ENCODE measurements at places on chromosomes 5 and 9.

- no peak for DNase-seq
Observed at GRCh38 chr5:180646289-180646962, 3.0 kb downstream of the FLT4 start.

- no peak for DNase-seq
Observed at GRCh38 chr5:149810856-149811255, 80.7 kb downstream of the PPARGC1B start.

DNA sequence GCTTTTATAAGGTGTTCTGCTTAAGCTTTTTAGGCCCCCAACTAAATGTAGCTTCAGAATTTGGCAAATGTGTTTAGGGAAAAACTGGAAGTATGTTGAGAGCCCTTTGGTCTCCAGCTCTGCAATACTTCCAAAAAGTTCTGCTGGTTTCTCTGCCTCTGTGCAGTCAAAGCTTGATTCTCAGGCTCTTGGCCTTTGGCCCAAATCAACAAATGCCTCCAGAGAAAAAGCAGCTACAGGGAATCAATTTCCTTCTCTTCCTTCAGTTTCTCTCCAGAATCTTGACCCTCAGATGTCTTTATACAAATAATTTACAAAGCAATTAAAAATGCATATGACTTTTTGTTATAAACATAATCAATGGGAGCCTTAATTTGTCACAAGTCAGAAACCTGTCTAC, 235.7 kb downstream of the COMMD10 start:
- DNase-seq, result no peak

- no peak for DNase-seq
Observed at GRCh38 chr9:36208521-36209253, 18.0 kb downstream of the CLTA start.

- no peak for DNase-seq
Observed at GRCh38 chr5:111234125-111234524, 9.9 kb downstream of the CAMK4 start.

- no peak for DNase-seq
Observed at GRCh38 chr5:134249469-134250379, 23.9 kb upstream of the PPP2CA start.

DNA sequence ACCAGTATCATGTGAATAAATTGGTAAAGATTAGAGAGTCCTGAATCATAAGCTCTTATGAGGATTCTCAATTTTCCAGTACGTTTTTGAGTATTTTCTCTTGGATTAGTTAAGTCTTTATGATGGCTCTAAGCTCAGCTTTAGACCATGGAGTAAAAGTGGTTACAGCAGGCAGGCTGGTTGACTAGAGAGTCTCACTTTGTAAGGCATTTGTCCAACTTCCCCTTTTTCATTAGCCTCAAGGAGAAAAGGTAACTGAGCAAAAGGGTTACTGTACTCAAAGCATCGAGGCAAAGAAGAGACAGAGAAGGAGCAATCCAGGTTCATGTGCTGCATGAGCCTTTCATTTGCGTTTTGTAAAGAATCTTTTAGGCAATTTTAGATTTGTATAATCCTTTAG, 8.5 kb downstream of the NOP16 start:
- no peak for DNase-seq

DNA sequence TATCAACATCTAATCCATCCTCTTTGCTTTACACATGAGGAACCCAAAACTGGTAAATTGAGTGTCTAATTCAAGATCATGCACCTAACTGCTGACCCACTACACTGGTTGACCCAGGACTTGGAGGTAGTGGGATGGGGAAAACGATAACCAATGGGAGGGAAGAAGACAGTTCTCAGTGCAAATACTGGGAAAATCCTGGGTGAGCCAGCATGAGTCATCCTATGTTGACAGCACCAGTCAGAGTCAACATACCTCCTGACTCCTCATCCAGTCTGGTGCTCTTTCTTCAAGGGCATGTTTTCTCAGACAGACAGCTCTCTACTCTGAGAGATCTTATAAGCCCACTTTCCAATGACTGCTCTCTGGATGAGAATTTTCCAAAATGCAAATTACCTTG, 232.8 kb upstream of the PTGER4 start:
- DNase-seq, result no peak

DNA sequence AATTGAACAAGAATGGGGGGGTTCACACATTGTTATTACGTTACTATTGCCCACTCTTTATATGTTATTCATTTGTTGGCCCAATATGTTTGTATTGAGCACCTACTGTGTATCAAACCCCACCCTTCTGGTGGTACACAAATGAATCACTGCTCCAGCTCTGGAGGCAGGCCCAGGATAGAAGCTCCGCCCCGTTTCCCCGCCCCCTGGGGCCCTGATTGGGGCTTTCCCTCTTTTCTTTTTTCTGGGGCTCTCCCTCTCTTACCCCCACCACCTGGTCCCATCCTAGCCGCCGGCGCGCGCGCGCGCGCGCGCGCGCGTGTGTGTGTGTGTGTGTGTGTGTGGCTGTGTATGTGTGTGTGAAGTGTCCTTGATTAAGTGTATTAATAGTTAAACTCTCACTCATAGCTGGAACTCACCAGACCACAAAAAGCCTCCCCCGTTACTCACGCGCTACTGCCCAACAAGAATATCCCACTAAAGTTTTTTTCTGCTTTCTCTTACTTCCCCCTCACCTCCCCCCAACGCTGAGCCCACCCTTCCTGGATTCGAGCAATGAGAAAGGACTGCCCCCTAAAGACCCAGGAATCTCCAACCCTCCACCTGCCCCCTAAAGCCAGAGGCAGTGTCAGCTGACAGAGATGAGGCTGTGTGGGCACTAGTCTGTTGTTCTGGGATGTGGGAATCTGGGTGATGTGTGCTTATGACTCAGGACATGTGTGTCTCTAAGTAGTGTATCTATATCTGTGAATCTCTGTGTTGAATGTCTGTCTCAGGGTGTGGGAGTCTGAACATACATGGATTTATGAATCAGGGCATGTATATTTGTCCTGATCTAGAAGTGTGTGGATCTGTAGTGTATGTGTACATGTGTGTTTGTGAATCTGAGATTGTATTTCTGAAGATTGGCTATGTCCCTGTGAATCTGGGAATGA, 4.0 kb downstream of the CXXC5 start:
- peak; percentile 26 for DNase-seq

GRCh38 chr9:77773381-77773780, 125.3 kb upstream of the GNA14 start:
- DNase-seq, result no peak

DNA sequence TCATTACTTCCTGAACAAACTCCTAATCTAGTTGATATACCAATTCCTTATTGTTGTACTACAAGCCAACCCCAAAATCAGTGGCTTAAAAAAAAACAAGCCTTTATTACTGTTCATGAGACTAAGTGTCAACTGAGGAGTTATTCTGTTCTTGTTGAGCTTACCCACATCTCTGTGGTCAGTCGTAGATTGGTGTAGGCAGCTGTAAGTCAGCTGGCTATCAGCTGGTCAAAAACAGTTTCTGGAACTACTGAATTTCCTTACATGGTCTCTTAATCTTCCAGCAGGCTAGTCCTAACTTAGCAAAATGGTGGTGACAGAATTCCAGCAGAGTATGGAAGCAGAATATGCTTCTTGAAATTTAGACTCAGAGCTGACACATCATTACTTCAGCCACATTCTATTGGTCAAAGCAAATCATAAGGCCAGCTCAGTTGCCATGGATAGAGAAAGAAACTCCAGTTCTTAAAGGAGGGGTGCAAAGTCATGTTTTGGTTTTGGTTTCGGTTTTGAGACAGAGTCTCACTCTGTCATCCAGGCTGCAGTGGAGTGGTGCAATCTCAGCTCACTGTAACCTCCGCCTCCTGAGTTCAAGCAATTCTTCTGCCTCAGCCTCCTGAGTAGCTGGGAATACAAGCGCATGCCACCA, 386.1 kb upstream of the MPDZ start:
- DNase-seq, result no peak

GRCh38 chr5:40464511-40464910, 215.2 kb upstream of the PTGER4 start:
- DNase-seq, result no peak

- no peak for DNase-seq
Observed at GRCh38 chr9:6150483-6150882, 65.1 kb upstream of the IL33 start.

GRCh38 chr5:124995421-124995820, 249.0 kb upstream of the ZNF608 start:
- DNase-seq, result no peak

DNA sequence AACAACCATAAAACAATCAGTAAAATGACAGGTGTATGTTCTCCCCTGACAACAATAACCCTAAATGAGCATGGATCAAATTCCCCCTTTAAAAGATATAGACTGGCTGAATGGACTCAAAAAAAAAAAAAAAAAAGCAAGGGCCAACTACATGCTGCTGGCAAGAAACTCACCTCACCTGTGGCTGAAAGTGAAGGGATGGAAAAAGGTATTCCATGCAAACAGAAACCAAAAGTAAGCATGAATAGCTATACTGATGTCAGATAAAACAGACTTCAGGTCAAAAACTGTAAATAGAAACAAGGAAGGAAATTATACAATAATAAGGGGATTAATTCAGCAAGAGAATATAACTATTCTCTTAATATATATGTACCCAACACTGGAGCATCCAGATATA, 54.2 kb upstream of the SSBP2 start:
- no peak for DNase-seq

All from activated T-helper 9 cell treated with anti-CD3 and anti-CD28 coated beads, Interleukin-2, amount 50 U/mL, for 16 hours (primary cell).